Muscle of arm (tissue), 14 donors: ENCODE measurements at places on chromosomes 16 and 17. TPM values are rescaled to one million over a fixed set of nuclear protein-coding genes. Genes with fewer than 3 reads are reported as not detected.

DNA sequence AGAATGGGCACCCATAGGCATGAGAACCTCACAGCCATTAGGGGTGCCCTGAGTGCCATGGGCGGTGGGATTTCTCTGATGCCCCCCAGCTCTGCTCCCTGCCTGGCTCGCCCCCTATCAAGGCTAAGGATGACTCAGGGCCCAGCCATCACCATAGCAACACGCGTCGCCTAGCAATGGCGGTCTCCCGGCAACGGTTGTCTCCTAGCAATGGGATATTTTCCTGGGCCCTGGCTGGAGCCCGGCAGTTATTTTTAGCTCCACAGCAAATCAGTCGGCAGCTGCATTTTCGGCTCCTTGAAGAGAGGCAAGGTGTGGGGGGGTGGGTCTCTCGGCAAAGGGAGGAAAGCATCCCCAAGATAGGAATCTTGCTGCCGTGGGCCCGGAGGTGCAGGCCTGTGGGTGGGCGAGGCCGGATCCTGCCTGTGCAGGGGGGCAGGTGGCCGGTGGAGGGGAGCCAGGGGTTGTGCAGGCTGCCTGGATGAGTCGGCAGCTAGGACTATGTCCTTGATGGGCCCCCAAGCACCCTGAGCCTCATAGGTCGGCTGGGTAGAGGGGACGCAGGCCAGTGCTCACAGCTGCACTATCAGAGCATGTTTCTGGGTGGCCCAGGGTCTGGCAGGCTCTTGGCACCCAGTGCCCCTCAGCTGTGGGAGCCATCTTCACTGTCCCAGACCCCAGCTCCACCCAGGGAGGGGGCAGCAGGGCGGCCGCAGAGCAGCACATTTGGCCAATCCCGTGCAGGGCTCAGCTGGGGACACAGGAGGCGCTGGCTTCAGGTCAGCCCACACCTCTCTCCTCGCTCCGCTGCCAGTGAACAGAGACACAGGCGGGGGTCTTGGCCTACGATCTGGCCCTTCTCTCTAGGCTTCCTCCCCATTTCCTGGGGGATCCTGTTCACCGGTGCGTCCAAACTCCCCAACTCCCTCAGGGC lies 4.2 kb upstream of the FBXL16 start:
- peak; percentile 50 for DNase-seq

DNA sequence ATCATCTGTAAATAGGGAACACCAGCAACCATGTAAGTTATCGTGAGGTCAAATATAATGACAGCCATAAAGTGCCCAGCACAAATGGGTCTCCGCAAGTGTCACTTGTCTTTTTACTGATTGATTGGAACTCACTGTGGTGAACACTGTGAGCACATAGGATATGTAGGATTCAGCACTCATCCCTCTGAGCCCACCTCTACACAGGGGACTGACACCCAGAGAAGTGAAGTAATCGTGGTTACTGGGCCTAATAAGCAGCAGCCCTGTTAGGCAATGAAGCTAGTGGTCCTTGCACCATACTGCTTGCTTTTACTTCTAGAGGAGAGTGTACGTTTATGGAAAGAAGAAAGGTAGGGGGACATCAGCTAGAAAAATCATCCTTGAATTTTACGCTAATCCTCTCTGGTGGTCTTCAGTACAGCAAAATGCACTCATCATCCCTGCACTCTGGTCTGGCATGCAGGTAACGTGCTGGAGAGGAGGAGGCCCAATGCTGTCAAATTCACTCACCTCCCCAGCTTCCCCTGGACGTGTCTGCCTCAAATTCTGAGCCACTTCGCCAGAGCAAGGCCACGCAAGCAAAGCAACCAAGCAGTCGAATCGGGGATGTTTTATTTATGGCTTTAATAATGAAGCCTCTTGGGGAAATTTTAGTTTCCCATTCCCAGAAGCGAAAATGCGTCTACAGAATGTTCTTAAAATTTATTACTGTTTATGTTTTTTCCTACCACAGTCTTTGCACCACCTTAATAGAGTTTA lies 74.7 kb downstream of the YPEL2 start:
- DNase-seq: no peak

DNA sequence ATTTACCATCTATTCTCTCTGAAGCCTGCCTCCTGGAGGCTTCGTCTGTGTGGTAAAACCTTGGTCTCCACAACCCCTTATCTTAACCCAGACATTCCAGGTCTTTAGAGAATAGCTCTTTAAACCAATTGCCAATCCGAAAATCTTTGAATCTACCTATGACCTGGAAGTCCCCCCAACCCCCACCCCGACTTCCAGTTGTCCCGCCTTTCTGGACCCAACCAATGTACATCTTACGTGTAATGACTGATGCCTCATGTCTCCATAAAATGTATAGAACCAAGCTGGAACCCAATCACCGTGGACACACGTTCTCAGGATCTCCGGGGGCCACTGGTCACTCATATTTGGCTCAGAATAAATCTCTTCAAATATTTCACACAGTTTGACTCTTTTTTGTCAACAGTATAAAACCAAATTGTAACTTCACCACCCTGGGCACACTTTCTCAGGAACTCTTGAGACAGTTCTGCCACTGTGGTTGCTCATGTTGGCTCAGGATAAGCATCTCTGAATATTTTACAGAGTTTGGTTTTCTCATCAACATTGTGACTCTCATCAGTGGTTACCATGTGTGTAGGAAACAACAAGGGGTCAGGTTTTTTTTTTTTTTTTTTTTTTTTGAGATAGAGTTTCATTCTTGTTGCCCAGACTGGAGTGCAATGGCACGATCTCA lies 18.1 kb upstream of the DNAH17 start:
- no peak for DNase-seq

DNA sequence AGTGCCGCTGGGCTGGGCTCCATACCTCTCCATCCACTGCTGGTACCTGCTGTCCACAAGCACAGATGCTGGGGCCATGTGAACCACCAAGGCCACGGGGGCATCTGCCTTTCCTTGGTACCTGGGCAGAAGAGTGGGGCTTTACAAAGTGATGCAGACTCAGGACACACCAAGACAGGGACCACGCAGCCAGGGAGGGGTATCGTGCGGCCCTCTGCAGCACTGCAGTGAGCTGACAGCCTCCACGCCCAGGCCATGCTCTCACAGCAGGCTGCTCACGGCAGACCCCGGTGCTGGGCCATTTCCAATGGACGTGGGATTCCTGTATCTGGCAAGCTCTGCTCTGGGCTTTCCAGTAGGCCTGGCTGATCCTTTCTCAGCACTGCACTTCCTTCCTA lies 14.4 kb downstream of the ELAC2 start:
- no peak for DNase-seq

DNA sequence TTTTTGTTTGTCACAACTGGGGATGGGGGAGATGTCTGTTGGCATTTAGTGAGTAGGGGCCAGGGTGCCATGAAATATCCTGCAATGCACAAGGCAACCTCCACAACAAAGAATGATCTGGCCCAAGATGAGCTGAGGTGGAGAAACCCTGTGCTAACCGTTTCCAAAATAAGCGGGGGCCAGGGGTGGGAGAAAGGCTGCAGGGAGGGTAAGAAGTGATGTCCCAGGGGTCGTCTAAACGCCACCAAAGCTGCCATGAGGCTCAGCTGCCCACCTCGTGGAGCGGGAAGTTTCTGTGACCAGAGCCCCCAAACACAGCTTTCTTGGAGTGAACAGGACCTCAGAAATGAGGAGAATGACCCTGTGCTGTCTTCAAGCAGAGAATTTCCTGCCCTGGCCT lies 76.5 kb upstream of the CDH5 start:
- no peak for DNase-seq

DNA sequence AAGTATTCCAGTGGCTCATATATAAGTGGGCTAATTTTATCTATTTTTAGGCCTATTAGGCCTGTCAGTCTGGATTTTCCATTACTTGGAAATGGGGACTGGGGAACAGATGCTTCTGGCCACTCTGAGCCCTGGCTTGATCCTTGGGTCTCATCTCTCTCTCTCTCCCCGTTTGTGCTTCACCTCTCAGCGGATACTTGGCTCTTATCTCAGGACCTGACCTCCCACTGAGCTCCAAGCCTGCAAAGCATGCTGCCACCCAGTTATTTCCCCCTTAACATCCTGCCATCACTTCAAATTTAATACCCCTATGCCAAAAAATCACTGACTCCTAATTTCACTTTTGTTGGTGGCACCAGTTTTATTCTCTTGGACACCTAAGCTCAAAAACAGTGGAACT lies 4.2 kb downstream of the ZNF843 start:
- DNase-seq: no peak

- no peak for DNase-seq
These were observed 240.0 kb upstream of the ZFHX3 start for GRCh38 chr16:73287859-73288405.

DNA sequence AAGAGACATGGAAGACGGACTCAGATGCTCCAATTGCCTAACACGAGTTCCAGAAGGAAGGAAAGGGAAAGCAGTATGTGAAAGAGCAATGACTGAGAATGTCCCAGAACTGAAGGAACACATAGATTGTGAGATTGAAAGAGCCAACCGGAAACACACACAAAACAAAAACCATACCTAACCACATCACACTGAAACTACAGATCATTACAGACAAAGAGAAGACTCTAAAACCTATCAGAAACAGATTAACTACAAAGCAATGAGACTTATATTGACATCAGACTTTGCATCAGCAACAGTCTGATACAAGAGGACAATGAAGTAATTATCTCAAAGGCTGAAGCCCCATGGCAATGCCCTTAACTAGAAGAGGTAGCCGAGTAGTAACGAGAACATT lies 45.6 kb upstream of the CLEC18B start:
- DNase-seq: no peak

- no peak for DNase-seq
These were observed 47.9 kb downstream of the STH start for GRCh38 chr17:46046957-46047356.

- DNase-seq: no peak
These were observed 5.5 kb downstream of the CACNB1 start for GRCh38 chr17:39191750-39192510.

DNA sequence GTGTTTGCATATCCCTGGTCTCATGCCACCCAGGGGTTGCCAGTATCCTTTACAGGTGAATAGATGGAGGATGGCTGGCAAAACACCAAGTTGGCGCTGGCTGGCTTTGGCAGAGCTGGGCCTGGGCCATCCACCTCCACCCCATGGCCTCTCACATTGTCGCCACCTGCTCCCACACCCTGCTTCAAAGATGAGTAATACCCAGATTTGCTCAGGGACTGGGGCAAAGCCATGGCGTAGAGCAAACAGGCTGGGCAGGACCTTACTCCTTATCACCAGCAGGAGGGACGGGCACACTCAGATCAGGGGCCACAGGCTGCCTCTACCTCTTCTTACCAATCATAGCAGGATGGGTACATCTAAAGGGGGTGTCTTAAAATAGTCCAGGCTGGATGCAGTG lies 24.3 kb downstream of the PLA2G10 start:
- DNase-seq: no peak

DNA sequence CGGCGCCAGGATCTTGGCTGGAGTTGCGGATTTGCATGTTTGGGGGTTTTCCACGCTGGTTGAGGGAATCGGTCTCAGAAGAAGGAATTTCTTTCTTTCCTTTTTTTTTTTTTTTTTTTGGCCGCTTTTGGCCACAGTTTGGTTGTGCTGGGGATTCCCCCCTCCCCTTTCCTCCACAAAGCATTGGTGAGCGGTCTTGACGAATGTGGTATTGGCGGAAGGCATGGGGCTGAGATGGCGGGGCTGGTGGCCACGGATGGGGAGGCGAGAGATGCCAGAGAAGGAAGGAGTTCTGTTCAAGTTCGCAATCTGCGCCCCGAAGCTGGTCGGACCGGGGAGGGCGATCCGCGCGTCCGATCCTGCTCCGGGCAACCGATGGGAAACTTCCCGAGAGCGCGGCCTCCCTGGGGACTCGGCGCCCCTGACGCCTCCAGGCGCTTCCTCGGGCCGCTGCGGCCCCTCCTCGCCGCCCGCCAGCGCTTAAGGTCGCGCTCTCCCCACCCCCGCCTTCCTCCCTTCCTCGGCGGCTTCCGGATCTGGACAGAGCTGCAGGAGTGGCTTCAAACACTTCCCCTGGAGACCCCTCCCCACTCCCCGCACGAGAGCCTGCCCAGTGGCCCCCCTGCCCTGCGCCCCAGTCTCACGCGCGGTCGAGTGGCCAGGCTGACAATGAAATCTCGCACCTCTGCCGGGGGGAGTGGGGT lies 43.2 kb downstream of the RAI1 start:
- no peak for DNase-seq

DNA sequence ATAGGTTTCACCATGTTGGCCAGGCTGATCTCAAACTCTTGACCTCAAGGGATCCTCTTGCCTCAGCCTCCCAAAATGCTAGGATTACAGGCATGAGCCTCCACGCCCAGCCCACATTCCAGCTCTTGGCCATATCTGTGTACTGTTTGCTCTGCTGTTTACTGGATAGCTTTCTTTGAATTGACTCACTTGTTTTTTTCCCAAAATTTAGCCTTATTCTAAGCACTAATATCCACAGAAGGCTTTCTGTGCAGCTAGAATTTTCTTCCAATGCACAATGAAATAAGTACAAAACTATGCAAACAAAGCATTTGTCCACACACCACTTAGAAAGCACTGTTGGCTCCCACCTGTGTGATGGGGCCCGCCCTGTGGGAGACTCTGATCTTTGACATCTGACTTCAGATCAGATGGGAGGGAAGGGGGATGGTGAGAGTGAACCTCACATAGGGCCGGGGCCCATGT lies 72.2 kb downstream of the CLEC16A start:
- DNase-seq: no peak

The CMTM1 gene
- polyA plus RNA-seq: 5.2 TPM

The PLA2G10 gene
- 0.35 TPM for polyA plus RNA-seq

The KRTAP3-2 gene
- not detected for polyA plus RNA-seq

The SMTNL2 gene
- polyA plus RNA-seq: 72.0 TPM

The MYADML2 gene
- 14.8 TPM for polyA plus RNA-seq

The DNAH3 gene
- polyA plus RNA-seq: 0.43 TPM

The TPPP3 gene
- polyA plus RNA-seq: 232 TPM

The HSD17B2 gene
- 0.70 TPM for polyA plus RNA-seq

The EME1 gene
- 6.6 TPM for polyA plus RNA-seq

The CRYBA1 gene
- not detected for polyA plus RNA-seq

The CLEC19A gene
- 0.26 TPM for polyA plus RNA-seq
